ENCODE measurements at places on chromosomes 4 and X.

DNA sequence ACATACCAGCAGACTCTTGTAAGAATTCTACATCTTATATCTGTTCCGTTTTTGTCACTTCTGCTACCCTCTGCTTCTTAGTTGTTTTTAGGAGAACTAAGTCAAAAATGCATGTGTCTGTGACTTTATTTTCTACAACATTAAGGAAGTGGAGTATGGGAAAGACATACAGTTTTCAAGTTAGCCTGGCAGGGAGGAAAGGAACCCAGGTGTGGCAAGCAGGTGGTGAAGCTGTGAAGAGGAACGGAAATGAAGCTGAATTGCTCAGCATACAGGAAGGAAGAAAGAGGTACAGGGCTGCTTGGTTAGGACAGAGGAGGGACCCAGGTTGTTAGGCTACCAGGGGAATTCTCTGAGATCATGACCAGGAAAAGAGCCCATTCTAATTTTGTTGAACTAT is 9.4 kb downstream of the GPRIN3 start:
- DNase-seq = peak; percentile 59

GRCh38 chr4:84378983-84379382 is 120.1 kb downstream of the NKX6-1 start:
- DNase-seq = no peak

DNA sequence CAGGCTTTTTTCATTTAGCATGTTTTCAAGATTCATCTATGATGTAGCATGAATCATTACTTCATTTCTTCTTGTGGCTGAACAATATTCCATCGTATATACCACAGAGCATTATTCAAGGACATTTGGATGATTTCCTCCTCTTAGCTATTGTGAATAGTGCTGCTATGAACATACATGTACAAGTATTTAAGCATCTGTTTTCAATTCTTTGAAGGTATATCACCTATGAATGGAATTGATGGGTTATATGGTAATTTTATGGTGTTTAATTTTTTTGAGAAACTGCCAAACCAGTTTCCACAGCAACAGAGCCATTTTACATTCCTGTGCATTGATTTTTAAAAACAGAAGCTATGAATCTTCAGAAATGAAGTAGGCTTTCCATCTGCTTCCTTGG is 36.1 kb upstream of the WDR19 start:
- no peak for DNase-seq

DNA sequence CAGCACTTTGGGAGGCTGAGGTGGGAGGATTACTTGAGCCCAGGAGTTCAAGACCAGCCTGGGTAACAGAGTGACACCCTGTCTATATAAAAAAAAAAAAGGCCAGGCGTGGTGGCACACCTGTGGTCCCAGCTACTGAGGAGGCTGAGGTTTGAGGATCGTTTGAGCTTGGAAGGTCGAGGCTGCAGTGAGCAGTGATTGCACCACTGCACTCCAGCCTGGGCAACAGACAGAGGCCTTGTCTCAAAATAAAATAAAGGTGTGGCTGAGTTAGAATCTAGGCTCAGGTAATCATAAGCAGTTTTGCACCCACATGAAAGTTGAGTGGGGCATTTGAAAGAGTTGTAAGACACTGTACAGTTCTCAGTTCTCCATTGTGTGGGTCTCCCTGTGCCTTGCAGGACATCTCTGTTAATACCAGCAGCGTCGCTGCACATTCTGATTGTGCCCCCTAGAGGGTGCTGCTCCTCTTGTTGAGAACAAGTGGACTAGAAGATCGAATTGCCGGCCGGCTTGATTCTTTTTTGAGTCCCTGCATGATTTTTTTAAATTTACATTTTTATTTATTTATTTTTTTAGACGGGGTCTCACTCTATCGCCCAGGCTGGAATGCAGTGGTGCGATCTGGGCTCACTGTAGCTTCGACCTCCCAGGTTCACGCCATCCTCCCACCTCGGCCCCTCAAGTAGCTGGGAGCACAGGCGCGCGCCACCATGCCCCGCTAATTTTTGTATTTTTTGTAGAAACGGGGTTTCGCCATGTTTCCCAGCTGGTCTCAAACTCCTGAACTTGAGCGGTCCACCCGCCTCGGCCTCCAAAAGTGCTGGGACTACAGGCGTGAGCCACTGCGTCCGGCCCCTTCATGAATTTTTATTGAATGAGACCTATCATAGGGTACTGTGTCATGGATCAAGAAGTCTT is 73.6 kb upstream of the RBMX start:
- DNase-seq = peak; percentile 49

- DNase-seq = no peak
These were observed 18.8 kb upstream of the GTPBP6 start for GRCh38 chrX:337331-337831.

GRCh38 chrX:17820100-17820499 is 41.0 kb downstream of the RAI2 start:
- no peak for DNase-seq

- DNase-seq = no peak
These were observed 37.4 kb upstream of the SPON2 start for GRCh38 chr4:1209821-1210220.

- no peak for DNase-seq
These were observed 210.8 kb downstream of the ARHGAP10 start for GRCh38 chr4:147942729-147943128.

GRCh38 chr4:29009908-29010307 is 1710.3 kb upstream of the PCDH7 start:
- DNase-seq = no peak

- DNase-seq = no peak
These were observed 66.9 kb upstream of the INPP4B start for GRCh38 chr4:142913034-142913433.

DNA sequence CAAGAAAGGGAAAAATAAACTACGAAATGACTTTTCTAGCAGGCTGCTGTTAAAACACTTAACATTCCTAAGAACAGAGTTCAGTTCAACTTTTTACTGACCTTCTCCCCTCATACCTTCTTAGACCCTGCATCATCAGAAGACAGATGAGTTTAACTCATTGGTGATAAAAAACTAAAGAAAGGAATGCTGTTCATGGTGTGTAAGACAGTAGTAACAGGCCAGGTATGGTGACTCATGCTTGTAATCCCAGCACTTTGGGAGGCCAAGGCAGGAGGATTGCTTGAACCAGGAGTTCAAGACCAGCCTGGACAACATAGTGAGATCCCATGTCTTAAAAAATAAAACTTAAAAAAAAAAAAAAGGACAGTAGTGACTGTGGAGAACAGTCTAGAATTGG is 16.2 kb downstream of the RBM47 start:
- DNase-seq = no peak

DNA sequence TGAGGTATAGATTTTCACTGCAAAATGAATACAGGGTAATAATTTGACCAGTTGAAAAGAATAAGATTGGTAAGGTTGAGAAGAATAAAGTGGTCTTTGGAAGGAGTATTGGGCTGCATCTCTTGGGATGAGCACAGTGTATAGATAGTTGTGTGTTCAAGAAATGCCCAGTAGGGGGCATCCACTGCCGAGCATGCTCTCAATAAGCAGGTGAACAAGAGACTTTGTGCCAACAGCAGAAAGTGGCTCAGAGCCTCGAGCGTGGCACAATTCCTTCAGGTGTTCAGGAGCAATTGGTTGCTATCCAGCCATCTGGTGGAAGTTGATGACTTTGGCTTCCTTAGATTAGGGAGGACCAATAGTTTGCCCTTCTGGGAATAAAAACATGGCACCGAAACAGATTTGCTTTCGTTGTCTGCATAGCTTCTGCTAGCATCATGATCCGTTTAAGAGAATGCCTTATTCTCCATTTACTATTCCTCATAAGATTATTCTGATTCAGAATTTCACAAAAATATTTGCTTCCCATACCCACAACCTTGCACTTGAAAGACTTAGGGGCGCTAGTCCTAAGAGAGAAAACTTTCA is 258.1 kb upstream of the NEIL3 start:
- peak; percentile 14 for DNase-seq

DNA sequence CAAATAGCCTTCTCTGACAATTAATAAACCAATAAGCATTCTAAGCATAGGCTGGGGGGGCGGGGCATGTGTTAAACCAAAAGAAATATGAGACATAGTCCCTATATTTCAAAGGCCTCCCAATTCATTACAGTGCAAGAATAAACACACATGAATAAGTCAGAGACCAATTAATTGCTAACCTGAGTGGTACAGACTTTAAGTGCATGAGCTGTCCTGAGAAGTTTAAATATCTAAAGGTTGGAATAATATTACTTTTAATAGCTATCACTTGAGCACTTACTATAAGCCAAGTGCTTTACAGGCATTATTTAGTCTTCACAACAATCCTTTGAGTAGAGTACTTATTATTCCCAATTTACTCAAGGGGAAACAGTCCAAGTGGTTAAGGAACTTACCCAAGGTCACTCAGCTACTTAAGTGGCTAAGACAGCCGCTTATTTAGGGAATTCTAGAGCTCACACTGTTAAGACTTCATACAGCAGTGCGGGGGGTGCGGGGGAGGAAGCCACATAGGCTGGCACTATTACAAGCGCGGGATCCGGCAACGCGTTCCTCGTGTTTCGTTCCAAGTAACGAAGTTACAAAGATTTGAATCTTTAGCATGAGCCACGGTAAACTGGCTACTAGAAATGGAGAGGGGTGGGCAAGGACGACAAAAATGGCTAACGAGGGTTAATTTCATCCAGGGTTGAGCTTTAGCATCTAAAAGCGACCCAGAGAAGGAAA is 1.4 kb downstream of the THOC2 start:
- DNase-seq = no peak
